Activated CD8-positive, alpha-beta memory T cell treated with anti-CD3 and anti-CD28 coated beads for 1 hour (primary cell): ENCODE measurements at places on chromosomes 7 and 10.

DNA sequence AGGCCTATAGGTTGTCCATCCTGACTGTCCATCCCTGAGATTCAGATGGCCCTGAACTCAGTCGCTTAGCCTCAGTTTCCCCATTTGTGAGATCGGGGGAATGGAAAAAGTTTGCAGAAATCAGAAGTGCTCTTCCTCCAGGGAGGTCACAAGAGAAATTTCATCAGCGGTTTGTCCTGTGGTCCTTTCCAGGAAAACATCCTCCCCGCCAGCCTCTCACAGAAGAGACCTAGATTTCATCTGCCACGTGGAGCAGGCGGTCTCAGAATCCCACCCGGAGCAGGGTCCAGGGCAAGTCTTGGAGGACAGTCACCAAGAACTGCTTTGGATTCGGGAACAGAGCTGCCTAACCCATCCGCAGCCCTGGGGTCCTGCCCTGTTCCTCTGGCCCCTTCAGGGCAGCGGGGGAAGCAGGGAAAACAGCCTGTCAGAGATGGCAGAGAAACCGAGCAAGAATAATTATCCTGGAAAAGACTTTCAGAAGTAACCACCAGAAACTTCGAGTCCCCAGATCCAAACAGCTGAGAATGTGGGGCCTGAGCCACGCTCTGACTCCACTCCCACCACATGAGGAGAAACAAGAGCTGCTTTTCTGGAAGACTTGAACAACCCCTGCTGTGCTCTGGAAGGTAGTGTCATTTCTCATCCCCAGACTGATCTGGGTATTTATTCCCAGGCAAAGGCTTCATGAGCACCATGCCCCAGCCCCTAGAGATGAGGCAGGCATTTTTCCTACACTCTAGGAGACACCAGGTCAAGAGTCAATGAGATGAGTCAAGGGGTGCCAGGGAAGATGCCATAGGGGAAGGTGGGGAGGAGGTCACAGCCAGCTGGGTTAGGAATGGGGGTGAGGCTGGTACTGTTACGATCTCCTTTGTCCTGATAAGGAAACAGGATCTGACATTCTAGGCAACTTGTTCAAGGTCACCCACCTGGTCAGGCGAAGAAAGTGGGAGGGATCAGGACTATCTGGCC, 1.1 kb upstream of the TNS3 start:
- DNase-seq: no peak

GRCh38 chr7:12596225-12596790, 25.8 kb downstream of the SCIN start:
- no peak for DNase-seq

GRCh38 chr7:153942036-153942435, 110.2 kb upstream of the DPP6 start:
- DNase-seq: no peak

DNA sequence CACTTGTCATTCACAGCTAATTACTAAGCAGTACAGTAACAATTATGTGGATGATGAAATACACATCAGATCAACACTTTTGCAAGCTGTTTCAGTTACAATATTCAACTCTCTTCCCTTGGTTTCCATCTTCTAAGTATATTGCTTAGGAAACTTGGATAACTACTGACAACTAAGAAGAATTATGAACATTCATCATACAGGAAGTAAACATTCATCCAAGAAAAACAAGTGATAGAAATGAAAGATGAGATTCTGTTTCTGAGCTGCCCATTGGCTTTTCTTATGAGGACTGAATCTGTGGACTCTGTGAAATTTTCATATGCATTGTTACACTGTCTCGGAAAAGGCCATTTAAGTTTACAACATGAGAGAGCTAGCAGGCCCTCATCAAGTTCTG, 240.2 kb downstream of the PRKG1 start:
- DNase-seq: no peak

- no peak for DNase-seq
Observed at GRCh38 chr10:84185526-84186175, 8.7 kb upstream of the CDHR1 start.

- no peak for DNase-seq
Observed at GRCh38 chr7:11573128-11573750, 258.8 kb downstream of the THSD7A start.

DNA sequence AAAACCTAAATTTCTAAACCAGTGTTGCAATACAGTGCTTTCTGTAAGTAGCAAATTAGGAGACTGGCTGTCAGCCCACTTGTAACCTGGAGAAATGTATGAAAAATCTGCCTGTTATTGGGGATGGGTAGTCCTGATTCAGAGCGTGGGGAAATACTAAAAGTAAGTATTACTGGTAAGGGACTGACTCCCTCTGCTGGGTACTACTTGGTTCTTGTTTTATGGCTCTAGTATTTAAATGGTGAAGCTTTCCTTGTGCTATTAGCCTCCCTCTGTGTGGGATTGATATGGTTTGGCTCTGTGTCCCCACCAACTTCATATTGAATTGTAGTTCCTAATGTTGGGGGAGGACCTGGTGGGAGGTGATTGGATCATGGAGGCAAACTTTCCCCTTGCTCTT, 886.1 kb downstream of the SORCS1 start:
- DNase-seq: no peak

DNA sequence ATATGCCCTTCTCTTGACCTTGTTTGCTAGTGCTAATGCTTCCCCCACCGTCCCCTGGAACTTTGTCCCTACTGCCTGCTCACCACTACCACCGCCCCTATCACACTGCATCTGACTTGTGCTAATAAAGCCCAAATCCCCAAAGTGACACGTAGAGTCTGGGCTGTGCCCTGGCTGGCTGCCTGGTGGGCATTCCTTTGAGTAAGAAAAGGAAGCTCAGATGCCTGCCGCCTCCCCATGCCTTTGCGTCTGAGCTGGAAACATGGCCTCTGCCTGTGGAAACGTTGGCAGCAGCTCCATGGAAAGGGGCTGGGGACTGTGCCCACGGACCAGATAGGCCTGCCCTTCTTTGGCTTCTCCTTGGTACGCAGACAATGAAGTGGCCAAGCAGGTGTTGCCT, 138.3 kb downstream of the CYP26A1 start:
- DNase-seq: no peak

DNA sequence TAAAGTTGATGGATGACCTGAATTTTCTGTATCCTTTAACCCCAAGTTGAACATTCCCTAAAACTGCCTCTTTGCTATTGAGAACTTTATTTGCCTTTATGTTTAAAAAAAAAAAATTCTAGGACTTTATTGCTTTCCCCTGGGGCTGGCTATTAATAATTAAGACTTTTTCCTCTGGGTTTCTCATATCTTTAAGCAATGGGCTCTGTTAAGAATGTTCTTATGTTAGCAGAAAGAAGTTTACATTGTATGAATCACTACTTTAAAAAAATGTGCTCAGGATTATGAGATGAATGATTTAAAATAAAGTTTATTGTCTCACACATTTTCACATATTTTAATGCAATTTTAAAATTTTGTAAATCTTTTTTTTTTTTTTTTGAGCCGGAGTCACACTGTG, 19.5 kb downstream of the TAX1BP1 start:
- no peak for DNase-seq

DNA sequence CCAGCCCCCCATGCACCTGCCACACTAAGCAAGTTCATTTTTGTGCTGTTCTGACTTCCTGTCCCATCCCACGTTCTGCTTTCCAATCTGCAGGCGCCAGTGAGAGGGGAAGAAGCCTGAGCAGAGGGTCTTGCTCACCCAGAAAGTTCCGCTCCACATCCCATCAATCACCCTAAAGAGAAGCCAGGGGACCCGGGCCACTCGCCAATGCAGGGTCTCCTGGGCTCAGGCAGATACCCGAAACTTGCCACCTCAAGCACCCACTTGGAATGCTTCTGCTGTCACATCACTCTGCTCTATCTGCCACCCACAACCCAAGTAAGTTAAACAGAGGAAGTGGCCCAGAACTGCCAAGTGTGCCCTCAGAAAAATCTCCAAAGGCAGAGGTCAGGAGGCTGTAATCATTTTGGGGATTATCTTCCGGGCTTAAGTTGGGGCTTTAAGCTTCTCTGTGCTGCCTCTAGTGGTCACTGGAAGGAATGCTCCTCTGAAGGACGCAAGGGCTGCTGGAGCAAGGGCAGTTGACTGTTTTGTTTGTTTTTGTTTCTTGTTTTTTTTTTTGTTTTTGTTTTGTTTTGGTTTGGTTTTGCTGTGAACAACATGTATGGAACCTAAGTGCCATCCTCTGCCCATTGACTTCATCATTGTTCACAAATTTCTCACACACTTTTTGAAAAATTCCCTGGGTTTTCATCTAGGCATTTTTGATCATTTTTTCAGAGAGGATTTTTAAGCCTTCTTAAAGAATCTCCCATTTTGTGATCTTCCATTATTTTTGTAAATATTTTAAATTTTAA, 25.5 kb downstream of the PRR15 start:
- DNase-seq: no peak

DNA sequence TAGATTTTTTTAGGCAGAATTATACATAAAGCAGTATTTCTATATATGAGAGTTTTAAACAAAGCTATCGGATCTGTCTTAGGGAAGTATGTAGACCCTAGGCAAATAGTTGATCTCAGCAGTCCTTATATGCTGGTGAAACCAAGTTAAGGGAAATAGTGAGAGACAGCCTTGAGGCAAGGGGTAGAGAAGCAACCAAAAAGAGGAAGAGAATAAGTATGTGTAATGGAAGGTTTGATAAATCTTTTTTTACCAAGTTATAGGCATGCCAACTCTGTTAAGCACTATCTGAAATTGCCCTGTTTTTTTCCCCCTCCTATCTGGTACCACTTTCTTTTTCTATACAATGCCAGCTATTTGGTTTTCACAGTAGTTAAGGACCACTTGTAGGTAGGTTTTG, 19.9 kb downstream of the SPAG6 start:
- no peak for DNase-seq

DNA sequence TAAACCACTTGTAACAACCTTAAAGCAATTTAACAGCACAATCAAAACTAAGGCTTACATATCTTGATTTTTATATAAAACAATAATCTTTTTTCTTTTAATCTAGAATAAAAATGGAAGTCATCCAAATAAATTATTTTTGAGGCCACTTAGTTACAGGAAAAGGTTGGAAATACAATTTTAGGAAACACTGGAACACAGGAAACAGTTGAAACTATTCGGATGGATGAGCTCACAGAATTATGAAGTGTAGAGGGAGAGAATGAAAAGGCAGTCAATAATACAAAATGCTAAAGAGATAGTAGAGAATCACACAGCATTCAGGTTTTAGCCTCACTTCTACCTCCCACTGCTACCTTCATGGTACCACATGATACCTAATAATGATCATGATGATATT, 124.2 kb downstream of the SEMA3D start:
- no peak for DNase-seq

GRCh38 chr10:84054743-84055142, 84.6 kb upstream of the GHITM start:
- no peak for DNase-seq

- DNase-seq: no peak
Observed at GRCh38 chr10:133075346-133076137, 12.2 kb upstream of the ADGRA1 start.

- DNase-seq: no peak
Observed at GRCh38 chr10:72257051-72257892, 16.5 kb upstream of the DDIT4 start.

DNA sequence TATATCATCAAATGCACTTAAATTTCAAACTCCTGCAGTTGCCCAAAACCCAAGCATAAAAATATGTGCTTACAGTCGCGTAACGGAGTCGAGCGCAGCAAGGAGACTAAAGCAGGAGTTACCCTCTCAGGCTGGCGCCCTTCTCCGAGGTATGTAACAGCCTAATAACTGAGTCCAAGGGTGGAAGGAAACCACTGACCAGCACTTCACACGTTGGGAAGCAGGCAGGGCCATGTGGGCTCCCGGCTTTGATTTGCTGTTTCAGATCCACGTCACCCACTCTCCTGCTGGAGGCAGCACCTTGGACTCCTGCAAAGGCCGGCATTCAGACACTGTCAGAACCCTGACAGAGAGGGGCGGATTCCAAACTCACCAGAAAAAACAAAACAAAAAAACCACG, 123.8 kb downstream of the DIP2C start:
- DNase-seq: no peak

DNA sequence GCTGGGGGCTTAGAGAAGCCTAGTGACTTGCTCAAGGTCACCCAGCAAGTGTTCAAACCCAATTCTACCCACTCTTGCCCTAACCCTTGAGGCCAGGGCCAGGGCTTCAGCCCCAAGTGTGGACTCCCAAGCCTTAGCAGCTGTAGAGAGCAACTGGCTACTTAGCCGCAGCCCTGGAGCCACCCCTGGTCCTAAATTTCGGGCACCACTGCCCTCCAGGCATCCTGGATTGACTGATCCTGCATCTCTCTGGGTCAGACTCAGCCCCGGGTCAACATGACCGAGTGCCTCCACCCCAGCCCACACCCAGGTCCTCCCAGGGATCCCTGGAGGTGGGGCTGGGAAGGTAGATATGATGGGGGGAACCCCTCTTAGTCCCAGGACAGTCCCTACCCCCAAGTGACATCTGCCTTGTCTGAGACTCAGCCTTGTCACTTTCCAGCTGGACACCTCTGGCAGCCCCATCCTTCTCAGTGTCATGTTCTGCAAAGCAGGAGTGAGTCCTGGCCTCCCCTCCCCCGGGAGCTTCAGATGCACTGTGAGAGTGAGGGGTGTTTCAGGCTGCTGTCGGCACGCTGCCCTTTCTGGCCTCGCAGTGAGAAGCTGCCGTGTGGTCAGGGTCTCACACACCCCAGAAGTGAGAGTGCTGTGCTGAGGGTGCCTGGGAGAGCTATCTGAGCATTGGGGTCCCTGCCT, 89.8 kb downstream of the ZMIZ1 start:
- DNase-seq: no peak

DNA sequence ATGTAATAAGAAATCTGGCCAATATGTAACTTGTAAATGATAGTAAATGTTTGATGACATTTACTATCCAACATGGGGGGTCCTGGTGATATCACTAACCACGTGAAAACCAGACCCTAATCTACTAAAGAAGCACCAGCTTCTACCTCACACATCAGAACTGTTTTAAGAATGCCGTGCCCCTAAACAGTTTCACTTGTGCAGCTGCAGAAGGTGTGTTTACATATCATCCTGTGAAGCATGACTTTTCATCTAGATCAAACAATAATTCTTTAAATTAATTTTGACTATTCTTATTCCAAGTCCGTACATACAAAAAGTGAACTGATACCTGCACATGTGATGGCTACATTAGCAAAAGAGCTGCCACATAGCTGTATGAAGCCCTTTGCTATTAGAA, 61.0 kb downstream of the STEAP1B start:
- no peak for DNase-seq

DNA sequence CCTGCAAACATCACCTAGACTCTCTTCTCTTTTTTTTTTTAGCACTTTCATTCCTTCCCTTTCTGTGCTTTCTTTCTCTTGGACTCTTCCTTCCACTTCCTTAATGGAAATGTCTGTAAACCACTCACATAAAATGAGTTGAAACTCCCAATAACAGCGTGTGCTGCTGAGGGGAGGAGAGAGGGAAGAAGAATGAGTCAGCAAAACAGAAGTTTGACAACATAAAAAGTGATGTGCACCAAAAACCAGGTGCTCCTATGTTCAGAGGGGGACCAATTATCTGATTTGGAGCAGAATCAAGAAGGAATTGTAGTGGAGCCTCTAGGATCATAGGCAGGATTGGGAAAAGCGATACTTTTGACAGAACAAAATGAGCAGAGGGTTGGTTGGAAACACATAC, 712.1 kb upstream of the IGFBP3 start:
- no peak for DNase-seq

- no peak for DNase-seq
Observed at GRCh38 chr10:33416209-33416608, 81.7 kb upstream of the NRP1 start.
